ENCODE measurements at places on chromosomes 5 and 9.

DNA sequence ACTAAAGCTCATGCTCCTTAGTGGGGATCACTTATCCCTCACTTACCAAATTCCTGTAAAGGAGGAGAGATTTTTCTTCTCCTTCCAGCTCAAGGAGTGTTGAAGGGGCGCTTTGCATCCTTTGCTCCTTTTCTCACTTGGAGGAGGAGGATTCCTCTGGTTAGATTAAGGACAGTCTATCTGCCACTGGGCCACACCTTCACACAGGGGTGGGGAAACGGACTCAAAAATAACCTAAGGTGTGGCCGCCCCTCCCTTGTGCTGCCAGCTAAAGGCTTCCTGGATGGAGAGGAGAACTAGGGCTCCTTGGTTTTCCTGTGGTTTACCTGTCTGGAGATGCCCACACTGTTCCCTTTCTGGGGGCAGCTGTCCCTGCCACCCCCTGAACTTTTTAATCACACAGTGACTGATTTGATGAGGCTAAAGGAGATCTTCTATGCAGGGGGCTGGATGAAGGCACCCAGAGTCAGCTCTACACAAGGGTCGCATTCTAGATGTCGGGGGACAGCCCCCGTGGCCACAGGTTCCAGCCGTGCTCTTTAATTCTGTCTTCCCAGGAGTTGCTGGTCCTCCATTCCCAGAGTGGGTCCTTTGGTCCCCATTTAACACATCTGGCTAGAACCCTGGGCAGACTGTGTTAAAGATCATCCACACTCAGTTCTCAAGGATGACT is 14.4 kb downstream of the GLRX start:
- no peak for DNase-seq

- DNase-seq = no peak
These were observed 610.3 kb upstream of the KLF4 start for GRCh38 chr9:108099854-108100253.

DNA sequence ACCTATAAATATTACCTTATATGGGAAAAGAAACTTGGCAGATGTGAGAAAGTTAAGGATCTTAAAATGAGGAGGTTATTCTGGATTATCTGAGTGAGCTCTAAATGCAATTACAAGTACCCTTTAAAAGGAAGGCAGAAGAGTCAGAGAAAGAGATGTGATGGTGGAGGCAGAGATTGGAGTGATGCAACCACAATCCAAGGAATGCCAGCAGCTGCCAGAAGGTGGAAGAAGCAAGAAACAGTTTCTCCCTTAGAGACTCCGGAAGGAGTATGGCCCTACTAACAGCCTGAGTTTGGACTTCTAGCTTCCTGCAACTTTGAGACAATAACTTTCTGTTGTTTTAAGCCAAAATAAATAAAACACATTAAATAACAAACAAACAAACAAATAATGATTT is 108.7 kb upstream of the PRLR start:
- no peak for DNase-seq

GRCh38 chr9:71719562-71719961 is 48.8 kb downstream of the CEMIP2 start:
- no peak for DNase-seq

- DNase-seq = no peak
These were observed 44.1 kb upstream of the CLINT1 start for GRCh38 chr5:157903117-157903450.

GRCh38 chr9:113879911-113880310 is 3.8 kb downstream of the ZNF618 start:
- DNase-seq = no peak

DNA sequence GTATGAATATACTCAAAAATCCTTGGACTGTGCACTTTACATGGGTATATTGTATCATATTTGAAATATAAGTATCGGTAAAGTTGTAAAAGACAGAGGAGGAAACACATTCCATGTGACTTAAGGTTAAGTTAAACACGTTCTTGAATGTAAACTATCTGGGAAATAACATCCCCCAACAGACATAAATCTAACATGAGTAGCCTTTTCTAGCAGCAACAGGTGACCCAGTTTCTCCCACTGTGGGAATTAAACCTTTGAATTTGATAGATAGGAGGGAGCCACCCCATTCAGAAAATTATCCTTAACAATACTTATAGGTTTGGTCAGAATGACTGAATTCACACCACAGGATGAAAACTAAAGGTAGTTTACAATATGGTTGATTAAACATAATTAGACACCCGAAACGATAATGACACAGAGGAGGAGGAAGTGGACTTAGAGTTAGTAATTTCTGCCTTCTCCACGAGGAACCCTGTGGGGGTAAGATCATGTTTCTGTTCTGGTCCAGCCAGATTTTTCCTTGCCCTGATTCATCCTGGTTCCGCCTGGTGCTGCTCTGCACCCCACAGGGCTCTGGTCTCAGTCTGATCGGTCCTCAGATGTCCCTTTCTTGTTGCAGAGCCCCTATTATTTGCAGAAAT is 84.6 kb upstream of the DNAH5 start:
- DNase-seq = no peak

GRCh38 chr5:6322163-6322713 is 56.1 kb downstream of the MED10 start:
- DNase-seq = no peak

- DNase-seq = no peak
These were observed 29.4 kb upstream of the ADAMTS2 start for GRCh38 chr5:179374506-179375235.

DNA sequence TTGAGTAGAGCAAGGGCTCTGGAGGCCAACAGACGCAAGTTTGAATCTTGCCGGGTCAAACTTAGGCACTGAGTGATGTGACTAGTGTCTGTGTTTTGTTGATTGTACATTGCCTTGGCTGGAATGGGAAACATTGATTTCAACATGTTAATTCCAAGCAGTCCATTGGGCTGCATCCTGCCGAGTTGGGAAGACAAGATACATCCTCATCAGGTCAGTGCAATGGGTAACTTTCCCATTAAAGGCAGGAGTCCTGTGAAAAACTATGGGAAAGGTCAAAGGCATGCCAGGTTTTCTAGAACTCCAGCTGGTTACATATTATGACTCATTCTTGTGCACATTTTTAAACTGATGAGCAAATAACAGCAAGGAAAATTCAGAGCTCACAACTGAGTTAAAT is 126.5 kb upstream of the ABCA1 start:
- no peak for DNase-seq

DNA sequence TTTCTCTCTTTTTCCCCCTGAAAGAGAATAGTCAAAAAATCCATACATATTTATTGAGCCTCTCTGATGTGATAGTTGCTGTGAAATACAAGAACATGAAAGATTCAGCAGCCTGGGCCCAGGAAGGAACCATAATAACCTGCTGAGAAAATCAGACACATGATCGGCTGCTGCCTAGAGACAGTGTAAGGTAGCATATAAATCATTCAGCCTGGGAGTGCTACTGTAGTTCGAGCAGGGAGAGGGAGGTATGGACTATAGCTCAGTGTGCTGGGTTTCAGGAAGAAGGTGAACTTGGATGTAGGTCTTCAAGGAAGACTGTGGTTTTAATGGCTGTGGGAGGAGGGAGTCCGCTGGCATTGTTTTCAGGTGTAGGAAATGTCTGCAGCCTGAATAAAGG is 469.1 kb downstream of the RAB3C start:
- DNase-seq = no peak

DNA sequence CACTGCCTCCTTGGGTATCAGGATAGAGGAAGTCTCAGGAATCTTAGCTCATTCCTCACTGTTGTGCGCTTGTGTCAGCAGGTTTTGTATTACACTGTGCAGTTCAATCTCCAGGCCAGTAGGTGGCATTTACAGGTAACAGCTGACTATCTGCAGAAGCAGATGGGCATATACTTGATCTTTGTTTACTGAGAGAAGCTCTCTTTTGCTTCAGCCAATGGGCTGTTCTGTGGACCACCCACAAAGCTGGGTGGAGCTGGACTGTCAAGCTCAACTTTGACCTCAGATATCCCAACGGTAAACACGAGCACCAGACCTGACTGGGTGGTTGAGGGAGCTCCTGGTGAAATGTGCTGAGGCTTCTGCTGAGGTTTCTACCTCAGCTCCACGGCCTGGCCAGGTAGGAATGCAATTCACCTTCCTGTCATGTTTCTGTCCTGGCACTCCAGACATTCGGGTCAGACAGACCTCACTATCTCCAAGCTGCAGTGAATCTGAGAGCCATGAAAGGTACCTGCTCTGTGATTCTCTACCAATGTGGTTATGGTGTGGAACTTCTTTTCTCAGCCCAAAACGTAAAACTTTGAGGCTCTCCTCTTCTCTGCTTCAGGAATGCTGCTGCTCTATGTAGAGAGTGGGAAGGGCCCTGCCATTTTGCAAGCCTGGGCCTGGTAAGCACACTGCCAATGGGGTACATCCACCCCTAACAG is 167.9 kb upstream of the ACTBL2 start:
- DNase-seq = peak; percentile 13

DNA sequence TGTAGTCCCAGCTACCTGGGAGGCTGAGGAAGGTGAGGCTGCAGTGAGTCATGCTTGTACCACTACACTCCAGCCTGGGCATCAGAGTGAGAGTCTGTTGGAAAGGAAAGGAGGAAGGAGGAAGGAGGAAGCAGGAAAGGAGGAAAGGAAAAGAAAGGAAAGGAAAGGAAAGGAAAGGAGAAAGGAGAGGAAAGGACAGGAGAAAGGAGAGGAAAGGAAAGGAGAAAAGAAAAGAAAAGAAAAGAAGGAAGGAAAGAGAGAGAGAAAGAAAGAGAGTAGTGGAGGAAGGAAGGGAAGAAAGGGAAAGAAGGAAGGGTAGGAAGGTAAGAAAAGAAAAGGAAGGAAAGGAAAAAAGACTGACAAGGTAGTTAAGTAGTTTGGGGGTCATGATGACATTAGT is 162.6 kb upstream of the SLC12A2 start:
- DNase-seq = no peak

DNA sequence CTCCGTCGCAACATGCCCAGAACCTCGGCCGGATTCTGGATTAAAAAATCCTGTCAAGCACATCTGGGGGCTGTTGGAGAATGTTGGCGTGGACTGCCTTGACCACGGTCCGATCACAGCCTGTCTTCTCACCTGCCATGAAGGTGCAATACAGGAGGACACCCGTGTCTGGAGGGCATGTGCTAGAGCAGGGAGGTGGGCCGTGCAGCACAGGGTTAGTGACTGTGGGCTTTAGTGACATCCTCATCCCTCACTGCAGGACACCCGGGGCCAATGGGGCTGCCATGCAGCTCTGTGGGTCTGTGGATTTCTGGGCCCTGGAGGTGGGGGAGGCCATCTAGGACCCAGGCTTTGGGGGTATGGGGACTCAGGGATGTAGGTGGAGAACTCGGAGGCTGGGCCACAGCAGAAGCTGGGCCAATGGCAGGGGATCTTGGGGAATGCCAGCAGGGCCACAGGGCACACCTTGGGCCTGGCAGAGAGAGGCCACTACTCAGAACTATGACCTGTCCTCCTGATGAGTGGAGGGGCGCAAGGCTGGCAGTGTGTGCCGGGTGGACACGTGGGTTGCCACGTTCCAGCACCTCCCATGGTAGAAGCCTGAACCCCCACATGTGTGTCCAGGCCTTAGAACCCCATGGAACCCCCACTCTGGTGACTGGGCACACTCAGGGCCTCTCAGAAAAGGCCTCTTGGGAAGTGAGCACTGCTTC is 23.3 kb downstream of the ZDHHC11B start:
- no peak for DNase-seq

DNA sequence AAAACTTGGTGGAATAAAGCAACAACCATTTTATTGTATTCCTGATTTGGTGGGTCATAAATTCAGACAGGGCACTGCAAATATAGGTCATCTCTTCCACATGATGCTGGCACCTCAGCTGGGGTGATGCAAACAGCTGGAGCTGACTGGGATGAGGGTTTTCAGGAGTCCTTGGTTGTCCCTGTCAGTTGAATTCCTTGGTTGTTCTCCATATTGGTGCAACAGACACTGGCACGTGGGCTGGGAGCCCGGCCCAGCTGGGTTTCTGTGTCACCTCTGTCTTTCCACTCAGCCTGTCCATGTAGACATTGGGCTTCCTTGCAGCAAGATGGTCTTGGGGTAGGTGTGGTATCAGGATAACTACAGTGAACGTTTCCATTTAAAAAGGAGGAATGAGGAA is 518.0 kb upstream of the MEF2C start:
- no peak for DNase-seq

- DNase-seq = no peak
These were observed 114.6 kb upstream of the LRRTM2 start for GRCh38 chr5:138989720-138990119.

GRCh38 chr5:173735184-173735583 is 118.7 kb upstream of the BOD1 start:
- no peak for DNase-seq

DNA sequence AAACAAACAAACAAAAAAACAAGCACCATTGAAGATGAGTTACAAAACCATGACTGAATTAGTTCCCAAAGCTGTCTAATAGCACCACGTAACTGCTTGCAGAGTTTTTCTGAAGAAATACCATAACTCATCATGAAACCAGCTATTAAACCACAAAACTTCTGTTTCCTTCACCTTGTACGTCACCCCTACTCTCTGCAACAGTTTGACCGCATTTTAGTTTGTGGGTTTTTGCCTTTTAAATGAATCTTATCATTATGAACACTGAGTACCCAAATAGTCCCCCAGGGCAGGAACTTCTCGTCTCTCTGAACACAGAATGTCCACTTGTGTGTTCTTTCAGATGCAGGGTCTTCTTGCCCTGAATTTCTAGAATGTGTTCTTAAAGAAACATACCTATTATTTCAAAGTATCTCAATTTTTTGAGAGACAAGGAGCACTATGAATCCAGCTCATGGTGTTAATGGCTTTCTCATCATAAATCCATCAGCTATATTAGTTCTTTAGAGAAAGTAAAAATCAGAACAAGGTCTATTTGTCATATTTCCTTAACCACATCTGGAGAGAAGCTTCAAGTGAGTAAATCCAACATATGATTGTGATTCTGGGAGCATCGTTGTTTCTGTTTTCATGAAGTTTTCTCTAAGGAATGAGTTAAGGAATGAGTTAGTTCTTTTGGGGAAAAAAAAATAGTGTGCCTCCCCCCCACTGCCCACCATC is 210.6 kb downstream of the AUH start:
- DNase-seq = peak; percentile 85

GRCh38 chr9:37381094-37381741 is 41.3 kb upstream of the GRHPR start:
- DNase-seq = no peak

- no peak for DNase-seq
These were observed 108.2 kb downstream of the KLHL3 start for GRCh38 chr5:137627706-137628105.

- DNase-seq = no peak
These were observed 10.4 kb downstream of the TEX48 start for GRCh38 chr9:114671605-114672004.

GRCh38 chr5:158953929-158954534 is 145.7 kb downstream of the EBF1 start:
- DNase-seq = no peak

DNA sequence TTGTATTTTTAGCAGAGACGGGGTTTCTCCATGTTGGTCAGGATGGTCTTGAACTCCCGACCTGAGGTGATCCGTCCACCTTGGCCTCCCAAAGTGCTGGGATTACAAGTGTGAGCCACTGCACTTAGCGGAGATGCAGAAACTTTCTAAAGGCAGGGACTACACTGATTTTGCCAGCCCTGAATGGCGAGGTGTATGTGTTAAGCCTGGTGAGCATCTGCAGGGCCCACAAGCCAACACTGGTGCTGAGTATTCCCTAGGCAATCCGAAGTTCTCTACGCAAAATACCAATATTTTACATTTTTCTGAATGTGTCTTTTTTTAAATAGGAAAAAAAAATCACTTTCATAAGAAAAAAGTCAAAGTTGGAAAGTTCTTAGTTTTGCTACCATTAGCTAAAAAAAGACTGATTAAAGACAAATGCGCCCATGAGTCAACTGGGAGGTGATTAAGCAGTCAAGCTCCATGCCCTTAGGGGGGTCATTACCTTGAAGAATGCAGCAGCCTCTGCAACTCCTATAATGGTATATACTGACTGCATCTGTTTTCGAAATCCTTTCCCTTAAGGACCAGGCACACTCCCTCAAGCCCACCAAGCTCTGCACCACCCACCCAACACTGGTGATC is 502.8 kb downstream of the BNC2 start:
- no peak for DNase-seq
